ENCODE measurements at places on chromosomes 1 and 21. TPM values are rescaled to one million over a fixed set of nuclear protein-coding genes. Genes with fewer than 3 reads are reported as not detected.

- no peak for DNase-seq
Observed at GRCh38 chr21:33315946-33316710, 8.6 kb upstream of the IFNAR1 start.

DNA sequence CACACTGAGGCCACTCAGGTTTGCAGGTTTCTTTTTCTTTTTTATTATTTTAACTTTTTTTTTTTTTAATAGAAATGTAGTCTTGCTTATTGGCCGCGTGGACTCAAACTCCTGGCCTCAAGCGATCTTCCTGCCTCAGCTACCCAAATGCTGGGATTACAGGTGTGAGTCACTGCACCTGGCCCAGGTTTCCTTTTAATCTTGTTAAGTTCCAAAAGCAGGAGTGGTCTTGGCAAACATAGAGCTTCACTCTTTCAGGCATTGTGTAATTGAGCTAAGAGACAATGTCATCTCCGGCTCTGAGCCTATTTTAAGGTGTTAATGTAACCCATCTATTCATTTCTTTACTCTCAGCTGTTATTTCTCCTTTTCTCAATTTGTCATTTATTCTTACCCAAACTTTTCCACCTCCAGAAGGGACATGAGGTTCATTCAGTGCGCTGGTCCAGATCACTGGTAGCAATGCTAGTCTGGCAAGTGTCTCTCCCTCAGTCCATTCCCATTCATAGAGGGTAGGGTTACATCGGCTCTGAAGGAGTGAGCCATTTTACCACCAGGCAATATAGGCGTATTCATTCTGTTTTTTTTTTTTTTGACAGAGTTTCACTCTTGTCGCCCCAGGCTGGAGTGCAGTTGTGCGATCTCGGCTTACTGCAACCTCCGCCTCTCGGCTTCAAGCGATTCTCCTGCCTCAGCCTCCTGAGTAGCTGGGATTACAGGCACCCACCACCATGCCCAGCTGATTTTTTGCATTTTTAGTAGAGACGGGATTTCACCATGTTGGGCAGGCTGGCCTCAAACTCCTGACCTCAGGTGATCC, 11.3 kb upstream of the MFSD2A start:
- no peak for DNase-seq

DNA sequence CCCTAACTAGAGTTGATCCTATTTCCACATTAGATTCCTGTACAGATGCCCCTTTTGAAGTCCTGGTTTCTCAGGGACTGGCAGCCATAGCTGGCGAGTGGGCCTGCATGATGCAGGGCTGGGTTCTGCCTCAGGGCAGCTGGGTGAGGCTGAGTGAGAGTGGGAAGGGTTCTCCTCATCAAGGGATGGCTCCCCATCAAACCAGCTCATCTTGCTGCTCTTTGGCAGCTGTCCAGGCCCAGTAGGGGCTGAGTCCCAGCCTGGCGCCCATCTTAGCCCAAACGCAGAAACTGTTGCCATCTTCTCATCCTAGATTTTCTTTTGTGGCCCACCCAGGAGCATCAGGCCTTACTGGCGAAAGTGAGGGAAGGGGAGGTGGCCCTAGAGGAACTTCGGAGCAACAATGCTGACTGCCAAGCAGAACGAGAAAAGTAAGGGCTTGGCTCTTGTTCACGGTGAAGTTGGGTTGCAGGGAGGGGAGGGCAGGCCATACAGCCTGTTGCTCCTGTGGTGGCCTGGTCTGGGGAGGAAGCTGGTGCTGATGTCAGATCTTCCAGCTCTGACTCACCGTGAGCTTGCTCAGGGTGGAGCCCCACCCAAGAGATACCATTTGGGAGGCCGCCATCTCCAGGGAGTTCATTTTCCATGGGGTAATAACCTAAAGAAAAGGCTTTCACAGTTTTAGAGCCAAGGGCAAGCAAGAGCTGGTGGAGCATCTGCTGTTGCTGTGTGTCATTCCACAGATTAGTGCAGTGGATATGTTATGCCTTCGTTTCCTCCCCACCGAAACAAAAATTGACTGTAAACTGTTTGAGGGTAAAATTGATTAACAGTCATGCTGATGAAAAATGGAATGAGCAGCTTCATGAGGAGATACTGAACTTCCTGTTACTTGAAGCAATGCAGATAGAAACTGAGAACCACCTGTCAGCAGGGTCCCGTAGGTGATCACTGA, 34.7 kb downstream of the TUFT1 start:
- DNase-seq: no peak

IFFO2 gene
- 9.8 TPM for total RNA-seq

- DNase-seq: peak; percentile 28
Observed at GRCh38 chr1:226548256-226549093, at the start of gene STUM. Gene STUM (plus strand): TSS chr1:226548764. CDS start chr1:226548905, 141 bp downstream.

GABPB2 gene
- total RNA-seq: 6.1 TPM

DNA sequence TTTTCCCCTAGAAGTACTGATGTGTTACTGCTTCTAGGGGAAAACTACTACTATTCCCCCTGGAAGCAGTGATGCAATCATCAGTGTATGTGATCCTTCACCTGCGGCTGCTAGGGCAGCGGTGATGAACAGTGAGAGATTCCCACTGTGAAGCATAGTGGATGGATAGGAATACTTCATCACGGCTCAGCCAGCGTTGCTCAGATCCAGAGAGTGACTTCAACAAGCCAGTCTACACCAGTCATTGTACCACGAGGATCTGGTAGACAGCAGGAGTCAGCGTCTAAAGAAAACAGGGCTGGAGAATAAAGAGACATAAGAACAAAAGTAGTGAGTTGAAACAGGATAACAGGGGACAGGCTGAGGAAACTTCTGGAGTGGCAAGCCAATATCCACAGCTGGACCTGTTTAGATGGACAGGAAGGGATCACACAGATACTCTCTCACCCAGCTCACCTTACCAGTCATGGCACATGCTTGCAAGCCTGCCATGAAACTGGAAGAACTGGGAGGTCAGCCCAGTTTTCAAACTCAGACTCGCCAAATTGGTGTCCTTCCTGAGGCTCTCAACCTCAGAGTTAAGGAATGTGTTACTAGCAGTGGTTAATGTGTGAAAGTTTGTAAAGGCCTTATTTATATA, 42.4 kb upstream of the LRRC52 start:
- no peak for DNase-seq

All from neural crest cell (in vitro differentiated cells).